ENCODE measurements at places on chromosomes 4 and X. TPM values are rescaled to one million over a fixed set of nuclear protein-coding genes. Genes with fewer than 3 reads are reported as not detected.

SSX2B gene
- polyA plus RNA-seq, result not detected

ARHGAP6 gene
- 0.87 TPM for polyA plus RNA-seq

AKAP14 gene
- not detected for polyA plus RNA-seq

CENPI gene
- 0.34 TPM for polyA plus RNA-seq

PARM1 gene
- 29.7 TPM for polyA plus RNA-seq

FATE1 gene
- polyA plus RNA-seq, result not detected

REPS2 gene
- 7.1 TPM for polyA plus RNA-seq

TEX13D gene
- polyA plus RNA-seq, result 0.02 TPM

ZNF711 gene
- 2.7 TPM for polyA plus RNA-seq

MED28 gene
- 8.2 TPM for polyA plus RNA-seq

RAB9A gene
- 8.7 TPM for polyA plus RNA-seq

CYLC1 gene
- polyA plus RNA-seq, result not detected

RGN gene
- 32.1 TPM for polyA plus RNA-seq

TLR1 gene
- 1.4 TPM for polyA plus RNA-seq

LAMTOR3 gene
- polyA plus RNA-seq, result 38.7 TPM

RNF4 gene
- 16.5 TPM for polyA plus RNA-seq

SMIM31 gene
- polyA plus RNA-seq, result 0.61 TPM

HEPH gene
- 0.38 TPM for polyA plus RNA-seq

HTR2C gene
- polyA plus RNA-seq, result not detected

UCHL1 gene
- polyA plus RNA-seq, result 198 TPM

HPRT1 gene
- polyA plus RNA-seq, result 28.3 TPM

C1QTNF7 gene
- 0.30 TPM for polyA plus RNA-seq

TLR10 gene
- polyA plus RNA-seq, result 0.08 TPM

GRIA2 gene
- 6.0 TPM for polyA plus RNA-seq

FRYL gene
- 9.1 TPM for polyA plus RNA-seq

MAGEA9B gene
- polyA plus RNA-seq, result not detected

VCX3A gene
- 0.30 TPM for polyA plus RNA-seq

LUZP4 gene
- polyA plus RNA-seq, result not detected

WFS1 gene
- polyA plus RNA-seq, result 14.9 TPM

STAP1 gene
- 0.27 TPM for polyA plus RNA-seq

FOXR2 gene
- polyA plus RNA-seq, result not detected

HOPX gene
- polyA plus RNA-seq, result 29.3 TPM

GPR119 gene
- polyA plus RNA-seq, result not detected

PNMA6F gene
- polyA plus RNA-seq, result not detected

ENPP6 gene
- 0.05 TPM for polyA plus RNA-seq

SORBS2 gene
- polyA plus RNA-seq, result 74.9 TPM

PCGF3 gene
- 66.8 TPM for polyA plus RNA-seq

HPGD gene
- polyA plus RNA-seq, result 2.1 TPM

ERAS gene
- polyA plus RNA-seq, result 0.11 TPM

PABPC1L2B gene
- polyA plus RNA-seq, result not detected

CYBB gene
- 1.1 TPM for polyA plus RNA-seq

SLC16A2 gene
- 4.3 TPM for polyA plus RNA-seq

Measured in pancreas (tissue), 10 donors.